ENCODE measurements at places on chromosomes 12 and 14.
A peak's percentile ranks its signal among the peaks of the same experiment; 100 is the strongest.

- no peak for DNase-seq
These were observed 4.9 kb upstream of the HOXC12 start for GRCh38 chr12:53949631-53950436.

- DNase-seq, result no peak
These were observed 111.2 kb downstream of the LRRK2 start for GRCh38 chr12:40335991-40336390.

GRCh38 chr12:80211671-80212070 lies 112.3 kb downstream of the OTOGL start:
- DNase-seq, result no peak

- peak; percentile 49 for DNase-seq
These were observed 112.5 kb downstream of the MED13L start for GRCh38 chr12:116165036-116165425.

DNA sequence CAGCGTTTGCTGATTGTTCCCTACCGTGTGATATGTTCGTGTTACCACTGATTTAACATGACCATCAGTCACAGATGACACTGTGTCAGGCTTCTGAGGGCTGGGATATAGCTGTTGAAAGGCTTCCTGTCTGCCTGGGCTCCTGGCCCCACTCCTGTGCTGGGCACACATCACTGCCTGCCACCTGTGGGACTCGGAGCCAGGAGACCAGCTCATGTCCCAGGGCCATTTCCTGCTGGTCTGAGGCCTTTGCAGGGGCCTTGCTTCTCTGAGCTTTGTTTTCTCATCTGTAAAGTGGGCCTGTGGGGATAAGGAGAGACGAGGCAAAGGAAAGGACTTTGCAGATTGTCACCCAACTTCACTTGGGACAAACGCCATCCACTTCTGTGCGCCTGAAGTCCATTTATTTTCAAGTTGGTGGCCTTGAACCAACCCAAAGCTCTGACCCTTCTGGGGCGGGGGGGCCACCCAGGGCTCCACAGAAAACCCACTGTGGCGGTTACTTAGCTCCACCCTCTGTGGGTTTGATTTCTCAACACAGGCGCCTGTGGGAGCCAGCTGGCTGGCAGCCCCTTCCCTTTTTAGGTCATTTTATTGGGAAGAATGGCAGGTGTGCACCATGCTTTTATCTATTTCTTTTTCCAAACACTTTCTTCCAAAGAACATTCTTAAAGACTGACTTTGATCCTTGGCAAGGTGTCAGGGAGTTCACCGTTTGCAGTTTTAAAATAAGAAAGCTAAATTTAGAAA lies 54.1 kb downstream of the BEGAIN start:
- peak; percentile 58 for DNase-seq

DNA sequence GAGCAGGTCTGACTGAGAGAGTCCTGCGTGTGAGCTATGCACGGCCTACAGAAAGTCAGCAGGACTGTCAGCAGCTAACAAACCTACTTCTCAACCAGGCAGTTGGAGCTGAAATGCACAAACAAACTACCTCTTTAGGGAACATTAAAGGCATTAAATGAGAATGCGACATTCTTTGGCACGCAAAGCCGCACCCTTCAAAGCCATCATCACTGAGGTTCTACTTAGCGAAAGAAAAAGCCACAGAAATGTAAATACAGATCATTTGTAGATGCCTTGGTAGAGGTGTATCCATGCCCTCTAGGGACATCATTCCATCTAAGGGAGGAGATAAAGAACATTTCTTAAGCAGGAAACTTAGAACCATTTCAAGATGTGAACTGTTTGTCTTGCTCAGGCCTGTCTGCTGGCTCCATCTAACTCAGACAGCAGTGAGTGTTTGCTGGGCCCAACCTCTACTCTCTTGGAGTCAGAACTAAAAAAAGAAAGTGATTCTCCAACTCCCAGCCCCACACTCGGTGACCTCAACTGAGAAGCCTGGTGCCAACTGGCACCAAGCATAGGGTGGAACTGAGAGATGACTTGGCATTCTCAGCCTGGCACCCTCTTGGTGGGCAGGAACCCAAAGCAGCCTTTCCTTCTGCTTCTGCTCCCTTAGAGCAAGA lies 63.5 kb upstream of the MBIP start:
- peak; percentile 1 for DNase-seq

- no peak for DNase-seq
These were observed 268.1 kb upstream of the RTL1 start for GRCh38 chr14:101171650-101172049.

- peak; percentile 62 for DNase-seq
These were observed 158.0 kb upstream of the AMIGO2 start for GRCh38 chr12:47237751-47238211.

DNA sequence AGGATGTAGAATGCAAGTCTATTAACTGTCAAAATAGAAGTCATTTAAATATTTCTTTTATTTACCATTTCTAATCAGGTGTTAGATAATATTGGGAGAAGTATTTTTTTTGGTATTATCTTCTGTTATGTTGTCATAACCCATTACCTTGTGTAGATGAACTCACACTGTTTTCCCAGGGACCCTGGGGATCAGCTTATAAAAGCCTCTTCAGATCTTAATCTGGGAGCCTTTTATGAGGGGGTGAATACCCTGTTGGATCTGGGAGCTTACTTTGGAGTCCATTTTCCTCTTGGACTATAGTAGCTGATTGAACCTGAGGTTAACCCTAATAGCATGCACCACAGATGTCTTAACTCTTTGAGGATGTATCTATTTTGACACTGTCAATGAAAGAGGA lies 176.3 kb upstream of the ATP2B1 start:
- DNase-seq, result no peak

- no peak for DNase-seq
These were observed 201.6 kb upstream of the NOS1 start for GRCh38 chr12:117563007-117563406.

GRCh38 chr12:72207079-72207478 lies 65.1 kb upstream of the TRHDE start:
- no peak for DNase-seq

DNA sequence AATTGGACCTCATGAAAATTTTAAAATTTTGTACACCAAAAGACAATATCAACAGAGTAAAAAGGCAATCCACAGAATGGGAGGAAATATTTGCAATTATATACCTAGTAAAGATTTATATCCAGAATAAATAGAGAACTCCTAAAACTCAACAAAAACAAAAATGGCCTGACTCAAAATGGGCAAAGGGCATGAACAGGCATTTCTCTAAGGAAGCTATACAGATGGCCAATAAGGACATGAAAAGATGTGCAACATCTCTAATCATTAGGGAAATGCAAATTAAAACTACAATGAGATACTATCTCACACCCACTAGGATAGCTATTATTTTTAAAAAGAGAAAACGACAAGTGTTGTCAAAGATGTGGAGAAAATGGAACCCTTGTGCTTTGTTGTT lies 10.9 kb upstream of the APOF start:
- no peak for DNase-seq

- no peak for DNase-seq
These were observed 15.5 kb upstream of the TMX1 start for GRCh38 chr14:51224551-51224950.

DNA sequence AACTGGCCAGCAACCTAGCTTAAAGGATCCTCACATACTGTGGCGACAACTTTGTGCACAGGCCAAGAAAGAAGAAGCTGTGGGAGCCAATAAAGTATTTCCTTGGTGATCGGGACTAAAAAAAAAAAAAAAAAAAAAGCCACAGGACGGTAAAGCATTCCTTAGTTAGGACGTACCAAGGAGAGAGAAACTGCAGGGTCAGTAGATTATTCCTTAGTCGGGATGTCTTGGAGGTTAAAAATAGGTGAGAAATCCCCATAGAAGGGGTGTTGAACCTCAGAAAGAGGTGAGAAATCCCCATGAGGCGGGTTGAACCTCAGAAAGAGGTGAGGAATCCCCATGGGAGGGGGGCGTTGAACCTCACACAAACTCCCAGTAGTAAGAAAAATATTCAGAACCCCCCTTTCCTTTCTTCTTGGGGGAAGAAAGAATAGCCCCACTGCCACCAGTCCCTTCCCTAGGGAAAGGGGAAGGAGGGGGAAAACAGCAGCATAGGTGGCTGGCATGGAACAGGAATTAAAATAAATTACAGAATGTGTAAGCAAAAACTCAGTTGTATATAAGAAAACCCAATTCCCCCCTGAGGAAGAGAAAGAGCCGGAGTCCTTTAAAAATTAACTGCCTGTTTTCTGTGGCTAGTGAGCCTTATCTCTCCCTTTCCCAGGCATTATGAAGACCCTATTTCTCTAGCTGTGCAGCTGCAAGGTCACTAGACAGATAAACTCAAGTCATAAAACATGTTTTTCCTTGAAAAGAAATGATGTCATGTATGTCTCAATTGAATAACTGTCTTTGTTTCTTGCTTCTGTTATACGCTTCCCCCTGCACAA lies 26.8 kb downstream of the KLRK1 start:
- DNase-seq, result no peak

DNA sequence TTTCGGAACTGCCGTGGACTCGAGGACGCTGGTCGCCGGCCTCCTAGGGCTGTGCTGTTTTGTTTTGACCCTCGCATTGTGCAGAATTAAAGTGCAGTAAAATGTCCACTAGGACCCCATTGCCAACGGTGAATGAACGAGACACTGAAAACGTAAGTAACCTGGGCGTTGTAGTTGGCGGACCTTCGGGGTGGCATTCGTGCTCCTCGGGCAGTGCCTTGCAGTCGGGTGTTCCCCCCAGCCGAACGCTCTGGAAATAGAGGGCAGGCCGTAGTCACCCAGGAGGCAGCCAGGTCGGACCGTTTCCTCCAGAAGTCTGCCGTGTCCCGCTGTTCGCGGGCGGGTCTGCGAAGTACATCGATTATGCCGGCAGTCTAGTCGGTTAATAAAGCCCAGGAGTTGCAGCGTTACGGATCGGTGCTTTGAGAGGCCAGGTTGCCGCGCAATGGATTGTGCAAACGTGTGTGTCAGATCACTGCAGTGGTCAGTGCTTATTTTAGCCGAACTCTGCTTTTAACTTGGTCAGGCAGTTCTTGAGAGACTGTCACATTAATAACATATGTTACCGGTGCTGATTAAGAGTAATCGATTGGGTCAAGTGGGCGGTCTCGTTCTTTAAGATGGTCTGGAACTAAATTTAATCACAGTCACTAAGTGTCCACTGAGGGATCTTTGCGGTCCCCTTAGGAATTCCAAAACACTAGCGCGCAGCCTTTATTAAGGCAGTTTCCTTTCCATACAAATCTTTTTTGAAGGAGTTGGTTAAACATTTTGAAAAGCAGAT lies 906 bp downstream of the MARK3 start:
- peak; percentile 31 for DNase-seq

- no peak for DNase-seq
These were observed 687 bp downstream of the IFFO1 start for GRCh38 chr12:6555018-6555691.

- DNase-seq, result no peak
These were observed 30.8 kb upstream of the PNMA1 start for GRCh38 chr14:73744874-73745529.

- DNase-seq, result no peak
These were observed 23.5 kb downstream of the IFNG-AS1 start for GRCh38 chr12:68012712-68013111.

DNA sequence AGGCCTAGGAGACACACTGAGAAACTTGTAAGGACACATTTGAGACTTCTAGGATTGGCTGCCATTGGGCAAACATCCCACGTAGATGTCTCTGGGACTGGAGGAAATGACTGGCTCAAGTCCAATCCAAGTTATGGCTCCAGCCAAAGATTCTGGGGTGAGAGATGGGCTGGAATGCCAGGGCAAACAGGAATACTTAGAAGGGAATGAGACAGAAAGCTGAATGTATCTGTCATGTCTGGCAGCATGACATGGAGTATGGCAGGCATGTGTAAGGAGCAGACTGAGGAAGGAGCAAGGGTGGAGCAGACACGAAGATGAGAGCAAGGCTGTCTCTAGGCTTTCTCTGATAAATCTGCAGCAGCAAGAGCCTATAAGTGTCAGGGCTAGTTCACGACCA lies 209.2 kb downstream of the PHLDA1 start:
- DNase-seq, result no peak

DNA sequence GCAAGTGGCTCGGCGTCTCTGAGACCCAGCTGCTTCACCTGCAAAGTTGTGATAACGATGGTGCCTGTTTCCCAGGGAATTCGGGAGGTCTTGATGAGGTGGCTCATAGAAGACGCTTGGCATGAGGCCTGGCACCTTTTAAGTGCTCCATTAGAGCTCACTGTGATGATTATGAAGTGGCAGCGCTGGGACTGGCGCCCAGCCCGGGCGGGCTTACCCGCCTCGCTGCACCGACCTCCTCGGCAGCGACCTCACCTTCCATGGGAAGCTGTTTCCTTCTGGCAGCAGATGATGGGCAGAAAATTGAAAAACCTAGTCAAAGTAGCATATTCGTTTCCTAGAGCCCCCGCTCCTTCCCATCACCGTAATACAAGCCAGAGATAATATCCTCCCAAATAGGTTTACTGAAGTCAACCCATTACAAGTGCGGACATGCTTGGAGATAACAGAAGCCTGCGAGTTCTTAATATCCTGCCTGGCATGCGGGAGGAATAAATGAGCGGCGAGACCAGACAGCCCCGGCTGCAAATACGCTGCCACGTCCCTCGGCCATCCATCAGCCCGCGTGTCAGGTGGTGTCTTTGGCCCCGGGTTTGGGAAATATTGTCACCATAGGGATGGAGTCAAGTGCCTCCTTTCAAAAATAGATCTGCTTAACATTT lies 35.2 kb upstream of the DLK1 start:
- DNase-seq, result no peak

GRCh38 chr12:62774794-62775193 lies 160.2 kb downstream of the PPM1H start:
- DNase-seq, result no peak

DNA sequence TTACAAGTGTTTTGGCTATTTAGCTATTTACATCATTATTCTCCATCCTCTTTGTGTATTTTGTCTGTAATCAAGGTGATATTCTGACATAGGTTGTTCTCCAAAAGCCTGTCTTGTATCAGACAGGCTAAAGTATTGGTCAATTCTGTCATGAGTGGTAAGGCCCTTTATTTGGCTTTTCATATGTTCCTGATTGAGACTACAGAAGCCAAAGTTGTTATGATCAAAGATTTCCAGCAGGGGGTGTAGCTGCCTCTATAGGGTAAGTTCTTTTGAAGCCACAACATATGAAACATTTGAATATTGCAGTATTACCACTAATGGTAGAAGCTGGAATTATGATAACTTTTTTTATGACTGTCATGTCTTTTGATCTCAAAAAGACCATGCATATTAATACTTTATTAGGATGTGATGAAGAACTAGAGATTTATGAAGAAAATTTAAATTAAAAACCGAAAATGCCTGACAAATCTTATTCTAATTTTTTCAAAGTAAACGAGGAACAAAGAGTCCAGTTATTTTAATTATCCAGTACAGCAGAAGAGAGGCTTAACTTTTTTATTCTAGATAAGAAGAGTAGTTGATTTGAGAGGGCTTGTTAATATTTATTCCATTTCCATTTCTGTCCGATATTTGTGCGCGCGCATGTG lies 3.4 kb upstream of the ARHGAP5 start:
- peak; percentile 92 for DNase-seq

DNA sequence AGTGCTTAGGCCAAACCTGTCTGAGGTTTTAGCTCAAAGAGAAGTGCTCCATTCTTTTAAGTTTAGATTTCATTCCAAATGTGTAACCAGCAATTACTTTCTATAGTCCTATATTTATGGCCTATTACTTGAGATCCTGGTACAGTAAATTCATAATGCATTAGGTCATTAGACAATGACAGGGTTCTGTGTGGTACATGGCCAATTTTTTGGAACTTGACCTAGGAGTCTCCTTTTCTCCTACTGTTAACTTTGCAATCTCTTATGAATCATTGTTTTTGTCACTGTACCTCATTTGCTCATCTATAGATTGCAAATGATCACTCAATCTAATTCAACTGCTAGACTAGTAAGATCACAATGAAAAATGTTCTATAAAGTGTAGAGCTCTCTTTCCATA lies 136.7 kb downstream of the PDE3A start:
- DNase-seq, result no peak

Measured in fibroblast of the aortic adventitia (primary cell).